ENCODE measurements at places on chromosomes 4 and X.

DNA sequence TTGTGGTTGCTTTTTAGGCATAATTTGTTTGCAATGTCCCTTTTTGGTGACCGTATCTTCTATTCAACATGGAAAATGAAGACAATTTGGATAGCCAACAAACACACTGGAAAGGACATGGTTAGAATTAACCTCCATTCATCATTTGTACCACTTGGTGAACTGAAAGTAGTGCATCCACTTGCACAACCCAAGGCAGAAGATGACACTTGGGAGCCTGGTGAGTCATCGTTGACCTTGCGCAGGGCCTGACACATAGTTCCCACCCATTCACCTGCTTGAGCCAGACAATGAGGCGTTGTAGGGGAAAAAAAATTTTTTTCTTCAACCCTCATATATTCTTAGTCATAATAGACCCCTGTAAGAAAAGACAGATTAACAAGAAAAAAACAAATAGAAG is 32.4 kb downstream of the EGF start:
- no peak for DNase-seq

DNA sequence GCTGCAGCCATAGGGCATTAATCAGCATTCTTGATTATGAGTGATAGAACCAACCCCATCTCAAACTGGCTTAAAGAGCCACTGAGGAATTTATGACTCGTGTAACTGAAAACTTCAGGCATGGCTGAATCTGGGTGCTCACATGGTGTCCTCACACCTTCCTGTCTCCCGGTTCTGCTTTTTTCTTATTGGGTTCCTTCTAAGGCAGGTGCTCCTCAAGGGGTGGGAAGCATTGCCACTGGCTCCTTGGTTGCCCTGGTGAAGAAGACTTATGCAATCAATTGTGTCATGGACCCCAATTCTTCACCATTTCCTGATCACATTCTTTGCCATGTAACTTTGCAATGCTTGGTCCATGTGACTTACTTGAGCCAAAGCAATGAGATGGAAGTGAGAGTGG is 4.3 kb upstream of the ZCCHC4 start:
- DNase-seq, result no peak

DNA sequence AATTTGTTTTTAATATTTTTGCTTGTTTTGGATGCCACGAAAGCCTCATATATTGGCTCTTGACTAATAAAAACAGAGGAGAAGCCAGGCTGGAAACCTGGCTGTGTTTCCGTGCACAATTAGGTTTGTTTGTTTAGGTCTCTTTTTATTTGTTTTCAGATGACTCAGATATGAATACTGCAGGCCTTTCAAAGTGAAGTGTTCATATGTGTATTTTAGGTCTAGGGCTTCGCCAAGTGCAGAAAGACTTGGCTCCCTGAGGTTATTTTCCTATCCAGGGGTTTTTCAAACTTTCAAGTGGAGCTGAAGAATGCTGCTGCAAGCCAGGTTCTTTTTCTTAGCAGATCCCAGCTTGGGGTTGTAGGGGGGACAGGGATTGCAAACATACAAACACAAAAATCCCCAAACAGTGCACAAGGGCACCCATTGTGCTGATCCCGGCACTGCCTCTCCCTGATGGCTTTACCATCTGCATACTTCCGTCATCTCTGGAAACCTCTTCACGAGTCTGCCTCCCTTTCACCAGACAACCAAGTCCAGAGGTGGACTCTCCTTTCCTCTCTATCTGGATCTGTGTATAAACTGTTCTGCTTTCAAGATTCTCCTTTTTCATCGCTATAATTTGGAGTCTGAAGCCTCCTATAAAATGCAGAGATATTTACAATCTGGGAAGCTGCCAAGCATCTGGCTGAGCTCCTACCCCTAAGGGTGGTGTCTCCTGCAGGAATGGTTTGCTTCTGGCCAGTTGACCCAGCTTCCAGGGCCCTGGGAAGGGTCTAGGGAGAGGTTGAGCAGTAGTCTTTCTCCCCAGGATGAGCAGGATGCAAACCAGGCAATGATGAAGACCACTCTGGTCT is 108.6 kb downstream of the SMIM20 start:
- DNase-seq, result no peak

DNA sequence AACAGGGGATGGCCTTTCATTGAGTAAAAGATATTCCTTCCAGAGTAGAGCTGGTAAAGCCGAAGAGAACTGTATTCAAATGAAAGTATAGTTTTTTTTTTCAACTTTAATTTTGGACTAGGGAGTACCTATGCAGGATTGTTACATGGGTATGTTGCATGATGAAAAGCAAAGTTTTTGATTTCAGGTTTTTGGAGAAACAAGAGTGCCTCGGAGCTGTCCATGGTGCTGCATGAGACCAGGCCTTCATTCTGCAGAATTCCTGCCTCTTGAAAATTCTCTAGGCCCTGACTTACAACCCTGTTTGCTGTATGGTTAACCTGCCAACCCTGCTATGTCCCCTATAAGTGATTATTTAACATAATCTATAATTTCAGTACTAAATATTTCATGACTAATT is 1065.7 kb upstream of the FTHL17 start:
- no peak for DNase-seq

GRCh38 chr4:186037692-186038658 is 31.0 kb upstream of the TLR3 start:
- DNase-seq, result peak; percentile 48

All from GM19239 (cell line).